ENCODE measurements at places on chromosomes 1 and 21.

DNA sequence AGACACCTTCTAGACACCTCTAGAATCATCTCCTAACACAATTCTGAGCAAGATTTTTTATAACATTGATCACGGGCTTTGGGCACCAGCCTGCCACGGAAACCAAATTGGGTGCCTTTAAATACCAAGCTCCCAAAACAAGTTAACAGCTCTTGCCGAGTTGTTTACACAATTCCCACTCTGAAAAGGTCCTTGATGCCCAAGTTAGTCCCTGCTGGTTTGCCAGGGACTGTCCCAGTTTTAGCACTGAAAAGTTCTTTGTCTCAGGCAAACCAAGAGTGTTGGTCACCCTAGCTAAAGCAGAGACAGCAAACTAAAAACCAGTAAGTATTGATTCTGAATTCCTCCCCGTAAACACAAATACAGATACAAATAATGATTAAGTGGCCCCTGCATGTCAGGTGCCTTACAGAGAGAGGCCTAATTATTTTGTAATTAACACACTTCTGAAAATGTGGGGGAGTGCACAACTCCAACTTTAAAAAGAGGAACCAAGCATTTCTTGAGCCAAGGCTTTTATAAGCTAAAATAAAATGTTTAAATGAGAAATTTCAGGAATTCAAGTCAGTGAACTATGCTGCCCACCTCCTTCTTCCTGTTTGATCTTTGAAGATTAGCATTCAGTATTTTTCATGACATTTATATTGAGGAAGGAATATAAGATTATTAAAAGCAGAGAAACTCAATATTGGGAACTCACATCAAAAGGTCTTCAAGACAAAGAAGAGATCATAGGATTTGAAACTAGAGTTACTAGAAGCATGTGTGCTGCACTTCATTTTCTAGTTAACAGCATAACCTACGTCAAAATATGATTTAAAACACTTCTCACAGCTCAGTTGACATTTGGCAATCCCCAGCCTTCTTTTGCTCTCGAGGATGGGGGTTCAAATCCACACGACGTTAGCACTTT lies 9.0 kb upstream of the UBE2U start:
- no peak for DNase-seq

- DNase-seq, result no peak
Measured at GRCh38 chr21:33963848-33964555, 48.4 kb upstream of the ATP5PO start.

DNA sequence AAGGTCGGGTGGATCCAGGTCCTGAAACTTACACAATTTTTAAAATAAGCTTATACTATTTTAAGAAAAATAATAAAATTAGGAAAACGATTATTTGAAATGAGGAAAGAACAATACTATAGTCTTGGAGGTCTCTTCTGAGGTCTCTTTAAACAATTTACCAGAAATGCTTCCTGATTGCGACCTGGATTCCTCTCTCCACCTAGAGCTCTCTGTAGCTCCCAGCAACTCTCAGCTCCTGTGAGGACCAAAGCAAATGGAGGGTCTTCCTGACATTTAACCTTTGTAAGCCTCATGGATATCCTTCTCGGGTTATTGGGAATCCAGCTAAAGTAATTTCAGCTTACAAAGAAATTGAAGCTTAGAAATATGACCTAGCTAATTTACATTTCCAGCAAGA lies 886 bp downstream of the BTBD8 start:
- DNase-seq, result no peak

GRCh38 chr1:23799570-23800399 lies 769 bp downstream of the GALE start:
- no peak for DNase-seq

DNA sequence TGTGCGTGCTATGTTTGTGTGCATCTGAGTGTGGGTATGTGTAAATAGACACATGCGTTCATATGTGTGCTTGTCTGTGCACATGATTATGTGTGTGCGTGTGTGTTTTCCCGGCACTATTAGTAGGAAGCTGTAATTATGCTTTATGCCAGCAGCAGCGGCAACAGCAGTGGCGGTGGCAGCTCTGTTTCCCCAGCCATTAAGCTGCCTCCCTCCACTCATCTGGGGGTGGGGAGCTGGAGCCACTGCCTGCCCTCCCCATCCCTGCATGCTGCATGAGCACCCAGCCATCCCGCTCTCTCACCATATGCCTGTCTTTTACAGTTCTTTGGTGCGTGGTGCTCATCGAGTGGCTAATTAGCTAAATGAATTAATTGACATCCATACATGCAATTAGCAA lies 30.5 kb upstream of the ACOT11 start:
- DNase-seq, result no peak

GRCh38 chr1:183936791-183937190 lies 100.7 kb downstream of the COLGALT2 start:
- no peak for DNase-seq

GRCh38 chr1:163661391-163661790 lies 339.6 kb downstream of the NUF2 start:
- DNase-seq, result no peak

- DNase-seq, result no peak
Measured at GRCh38 chr1:115129071-115129640, 39.9 kb upstream of the TSPAN2 start.

DNA sequence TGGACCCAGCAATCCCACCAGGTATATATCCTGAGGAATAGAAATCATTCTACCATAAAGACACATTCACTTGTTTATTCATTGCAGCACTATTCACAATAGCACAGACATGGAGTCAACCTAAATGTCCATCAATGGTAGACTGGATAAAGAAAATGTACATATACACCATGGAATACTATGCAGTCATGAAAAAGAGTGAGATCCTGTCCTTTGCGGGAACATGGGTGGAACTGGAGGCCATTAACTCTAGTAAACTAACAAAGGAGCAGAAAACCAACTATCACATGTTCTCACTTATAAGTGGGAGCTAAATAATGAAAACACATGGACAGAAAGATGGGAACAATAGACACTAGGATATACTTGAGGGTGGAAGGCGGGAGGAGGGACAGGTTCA lies 36.1 kb upstream of the PRKACB start:
- DNase-seq, result no peak

- peak; percentile 61 for DNase-seq
Measured at GRCh38 chr1:111507411-111508201, 4.2 kb upstream of the ADORA3 start.

- peak; percentile 59 for DNase-seq
Measured at GRCh38 chr1:66996018-66996682, 57.8 kb downstream of the SLC35D1 start.

GRCh38 chr1:248825573-248825908 lies 174 bp downstream of the SH3BP5L start:
- DNase-seq, result peak; percentile 25

- DNase-seq, result no peak
Measured at GRCh38 chr1:62306065-62306464, 13.2 kb downstream of the KANK4 start.

DNA sequence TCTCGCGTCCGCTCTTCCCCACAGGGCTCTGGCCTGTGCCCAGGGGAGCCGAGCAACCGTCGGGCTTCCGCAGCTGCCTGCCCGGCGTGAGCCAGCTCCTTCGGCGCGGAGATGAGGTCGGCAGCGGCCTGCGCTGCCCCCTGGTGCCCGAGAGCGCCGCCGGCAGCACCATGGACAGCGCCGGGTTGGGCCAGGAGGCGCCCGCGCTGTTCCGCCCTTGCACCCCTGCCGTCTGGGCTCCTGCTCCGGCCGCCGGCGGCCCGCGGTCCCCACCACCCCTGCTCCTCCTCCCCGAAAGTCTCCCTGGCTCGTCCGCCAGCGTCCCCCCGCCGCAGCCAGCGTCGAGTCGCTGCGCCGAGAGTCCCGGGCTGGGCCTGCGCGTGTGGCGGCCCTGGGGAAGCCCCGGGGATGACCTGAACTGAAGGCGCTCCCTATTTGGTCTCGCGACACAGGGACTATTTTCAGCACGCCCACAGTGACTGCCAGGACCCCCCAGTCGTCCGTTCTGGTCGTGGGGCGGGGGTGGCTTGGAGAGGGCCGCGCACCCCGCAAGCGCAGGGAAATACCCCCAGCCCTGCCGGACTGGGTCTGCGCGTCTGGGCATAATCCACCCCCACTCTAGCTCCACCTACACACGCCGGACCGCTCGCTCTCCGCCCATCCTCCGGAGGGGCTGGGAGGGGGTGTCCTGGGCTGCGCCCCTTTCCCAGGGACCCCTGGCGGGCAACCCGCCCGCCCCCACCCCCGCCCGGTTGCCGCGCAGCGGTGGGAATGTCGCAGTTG lies 1.3 kb downstream of the HES3 start:
- DNase-seq, result peak; percentile 80

DNA sequence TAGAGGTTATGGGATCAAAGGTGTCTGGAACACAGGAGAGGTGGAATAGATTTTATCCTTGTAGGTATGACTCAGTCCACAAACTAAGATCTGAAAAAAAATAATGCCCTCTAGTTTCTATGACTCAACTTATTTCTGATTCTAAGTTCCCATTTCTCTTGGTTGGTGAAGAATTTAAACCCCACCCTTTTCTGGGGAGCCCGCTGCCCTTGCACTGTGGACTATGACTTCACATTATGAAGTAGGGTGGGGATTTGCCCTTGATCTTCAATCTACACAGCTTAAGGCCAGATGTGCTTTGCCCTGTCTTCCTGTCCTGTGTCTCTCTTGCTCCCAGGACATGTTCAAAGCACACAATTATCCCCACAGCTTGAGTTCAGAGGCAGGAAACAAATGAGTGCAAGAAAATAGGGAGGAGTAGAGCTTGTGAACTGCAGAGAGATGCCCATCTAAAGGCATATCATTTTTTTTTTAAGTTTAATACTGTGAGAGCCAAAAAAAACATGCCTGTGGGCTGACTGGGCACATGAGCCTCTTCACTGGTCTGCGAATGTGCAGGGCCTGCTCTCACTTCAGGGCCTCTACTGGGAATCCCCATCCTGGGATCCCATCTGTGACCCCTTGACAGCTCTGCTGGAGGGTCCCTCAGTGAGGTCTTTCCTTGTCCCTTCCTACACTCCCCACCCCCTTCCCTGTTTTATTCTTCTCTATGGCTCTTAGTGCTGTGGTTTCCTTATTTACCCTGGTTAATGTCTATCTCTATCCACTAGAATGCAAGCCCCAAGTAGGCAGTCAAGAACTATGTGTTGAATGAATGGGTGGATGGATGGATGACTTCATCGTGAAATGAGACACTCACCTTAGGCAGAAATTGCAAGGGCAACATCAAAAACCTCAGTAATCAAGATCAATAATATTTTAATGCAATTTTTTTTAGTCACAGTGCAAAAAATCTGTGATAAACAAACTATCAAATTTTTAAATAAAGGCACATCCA lies 61.5 kb downstream of the CD58 start:
- peak; percentile 39 for DNase-seq

DNA sequence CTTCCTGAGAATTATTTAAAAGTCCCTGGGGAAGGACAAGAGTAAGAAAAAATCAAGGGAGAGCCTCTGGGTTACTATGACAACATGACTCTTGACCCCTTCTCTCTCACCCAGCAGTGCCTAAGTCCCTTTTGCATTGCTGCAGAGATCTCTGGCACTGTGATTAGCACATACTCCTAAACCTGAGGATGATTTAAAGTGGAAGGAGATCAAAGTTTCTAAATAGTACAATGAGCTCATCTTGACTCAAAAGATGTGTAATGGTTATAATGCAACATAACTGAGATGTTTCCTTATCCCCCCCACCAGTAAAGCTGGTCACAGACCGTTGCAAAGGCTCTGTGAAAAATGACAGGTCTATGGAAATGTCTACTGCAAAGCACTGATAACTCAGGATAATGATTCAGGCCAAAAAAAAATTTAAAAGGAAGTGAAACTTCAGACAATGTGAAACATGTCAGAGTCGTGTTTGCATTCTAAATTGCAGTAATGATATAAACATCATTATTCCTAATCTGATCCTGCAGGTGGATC lies 519.2 kb downstream of the KIF26B start:
- DNase-seq, result no peak
